ENCODE measurements at places on chromosomes 12 and 14. TPM values are rescaled to one million over a fixed set of nuclear protein-coding genes. Genes with fewer than 3 reads are reported as not detected.

DNA sequence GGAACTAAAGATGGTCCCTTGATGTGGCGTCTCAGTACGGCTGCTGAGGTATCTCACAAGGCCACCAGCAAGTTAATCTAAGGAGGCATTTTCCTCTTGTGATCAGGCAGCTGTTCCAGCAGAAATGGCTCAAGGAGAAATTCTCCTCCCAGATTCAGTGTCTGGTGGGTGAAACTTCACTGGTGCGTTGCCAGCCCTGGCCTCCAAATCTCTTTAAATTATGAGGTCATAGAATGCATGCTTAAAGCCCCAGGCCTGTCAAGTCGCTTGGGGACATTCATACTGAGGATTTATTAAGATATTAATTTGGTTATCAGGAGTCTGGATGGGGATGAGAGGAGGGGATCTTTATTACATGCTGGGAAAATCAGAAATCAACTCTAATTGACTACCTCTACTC lies 72.9 kb downstream of the PPP2R5C start:
- H3K36me3 ChIP-seq: peaks cover 49% of the 10 kb centered on the region
- peak overlapping the region; percentile 23 for H3K27ac ChIP-seq
- H3K4me3 ChIP-seq: no peak overlapping the region
- no peaks in the 10 kb centered on the region for H3K27me3 ChIP-seq
- no peak for DNase-seq
- H3K4me1 ChIP-seq: peaks cover 51% of the 10 kb centered on the region

DNA sequence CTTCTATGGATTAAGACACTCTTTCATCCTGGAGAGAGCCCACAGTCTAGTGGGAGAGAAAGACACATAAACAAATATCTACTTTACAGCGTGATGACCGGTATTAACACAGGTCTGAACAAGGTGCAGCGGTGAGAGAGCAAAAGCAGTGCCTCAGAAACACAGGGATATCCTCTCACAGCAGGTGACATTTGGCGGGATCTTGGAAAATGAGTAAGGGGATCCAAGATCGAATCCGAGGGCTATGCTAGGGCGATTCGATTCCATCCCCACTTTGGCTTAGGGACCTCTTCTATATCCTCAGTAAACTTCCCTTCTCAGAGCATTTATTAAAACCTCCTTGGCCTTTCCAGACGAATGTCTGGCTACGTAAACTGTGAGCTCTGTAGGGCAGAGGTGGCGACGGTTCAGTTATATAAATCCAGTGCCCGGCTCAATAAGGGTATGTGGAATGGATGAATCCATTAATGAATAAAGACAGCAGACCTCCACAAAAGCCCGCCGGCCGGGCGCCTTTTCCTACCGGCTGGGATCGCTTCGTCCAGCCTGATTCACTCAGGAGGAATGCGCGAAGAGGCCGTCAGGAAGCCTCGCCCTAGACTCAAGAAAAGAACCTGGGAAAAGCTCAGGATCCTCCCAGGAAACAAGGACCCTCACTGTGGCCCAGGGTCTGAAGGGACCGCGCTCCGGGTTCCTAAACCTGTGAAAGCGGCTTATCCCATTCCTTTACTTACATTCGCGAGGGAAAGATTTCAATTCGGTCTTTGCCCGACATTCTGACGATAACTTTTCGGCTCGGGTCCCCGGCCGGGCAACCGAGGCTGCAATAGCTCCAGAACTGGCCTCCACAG lies 455 bp downstream of the ATP6V1D start:
- no peaks in the 10 kb centered on the region for H3K27me3 ChIP-seq
- H3K4me3 ChIP-seq: peak overlapping the region; percentile 82
- peaks cover 17% of the 10 kb centered on the region for H3K4me1 ChIP-seq
- peak overlapping the region; percentile 94 for H3K27ac ChIP-seq
- DNase-seq: no peak

DNA sequence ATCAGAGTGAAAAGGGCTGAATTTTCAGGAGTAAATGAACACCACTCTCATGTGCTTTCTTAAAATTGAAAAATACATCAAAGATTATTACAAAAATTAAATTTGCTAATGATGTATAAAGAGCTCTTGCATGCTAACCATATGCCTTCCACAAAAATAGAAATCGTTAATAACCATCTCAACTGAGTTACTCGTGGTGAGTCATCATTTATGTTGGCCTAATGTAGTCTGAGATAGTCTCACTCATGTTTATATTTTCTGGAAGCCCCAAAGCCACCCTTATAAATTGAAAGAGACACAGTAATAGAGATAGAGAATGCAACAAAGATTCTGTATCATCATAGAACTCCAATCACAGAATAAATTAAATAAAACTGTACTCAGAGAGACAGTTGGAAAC lies 131.2 kb downstream of the KCNH5 start:
- DNase-seq: no peak
- H3K4me3 ChIP-seq: no peak overlapping the region
- H3K27me3 ChIP-seq: no peaks in the 10 kb centered on the region
- no peak overlapping the region for H3K27ac ChIP-seq
- no peaks in the 10 kb centered on the region for H3K36me3 ChIP-seq

The C14orf180 gene
- total RNA-seq: not detected

All from natural killer cell (primary cell).